ENCODE measurements at places on chromosomes 7 and 10.
A peak's percentile ranks its signal among the peaks of the same experiment; 100 is the strongest.

GRCh38 chr7:139232904-139233303 lies 1.9 kb downstream of the UBN2 start:
- no peak for DNase-seq

GRCh38 chr7:64098-64915 lies 128.1 kb upstream of the FAM20C start:
- peak; percentile 54 for DNase-seq

GRCh38 chr10:44993922-44994751 lies 6.6 kb upstream of the ZNF22 start:
- DNase-seq: no peak

DNA sequence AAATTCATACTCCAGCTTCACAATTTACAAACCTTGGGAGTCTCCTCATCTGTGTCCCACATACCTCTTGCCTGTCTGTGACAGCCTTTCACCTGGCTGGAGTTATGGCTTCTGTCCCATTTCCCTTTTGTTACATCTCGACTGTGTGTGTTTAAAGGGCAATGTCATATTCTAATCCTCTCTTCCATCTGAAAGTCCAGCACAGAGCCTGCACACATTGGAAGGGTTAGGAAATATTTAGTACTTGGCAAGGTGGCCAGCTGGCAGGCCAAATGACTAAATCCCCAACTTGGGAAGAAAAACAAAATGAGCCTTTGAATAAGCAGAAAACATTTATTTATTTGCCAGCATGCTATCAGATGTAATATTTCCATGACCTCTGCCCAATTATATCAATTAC lies 120.1 kb upstream of the STK17A start:
- no peak for DNase-seq

- no peak for DNase-seq
Observed at GRCh38 chr10:15852111-15852557, 8.2 kb downstream of the MINDY3 start.

- DNase-seq: no peak
Observed at GRCh38 chr10:99331207-99331803, 2.1 kb downstream of the CNNM1 start.

- no peak for DNase-seq
Observed at GRCh38 chr7:66016131-66016461, 34.1 kb upstream of the GUSB start.

DNA sequence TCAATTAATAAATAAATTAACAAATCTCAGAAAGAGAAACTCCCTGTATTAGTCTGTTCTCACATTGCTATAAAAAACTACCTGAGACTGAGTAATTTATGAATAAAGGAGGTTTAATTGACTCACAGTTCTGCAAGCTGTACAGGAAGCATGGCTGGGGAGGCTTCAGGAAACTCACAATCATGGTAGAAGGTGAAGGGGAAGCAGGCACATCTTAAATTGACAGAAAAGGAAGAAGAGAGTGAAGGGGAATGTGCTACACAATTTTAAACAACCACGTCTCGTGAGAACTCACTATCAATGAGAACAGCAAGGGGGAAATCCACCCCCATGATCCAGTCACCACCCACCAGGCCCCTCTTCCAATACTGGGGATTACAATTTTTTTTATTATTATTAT lies 358.3 kb upstream of the KIAA1217 start:
- no peak for DNase-seq
